ENCODE measurements at places on chromosomes 5 and 9.

GRCh38 chr5:132426525-132427138, 57.1 kb downstream of the SLC22A5 start:
- no peak for DNase-seq

DNA sequence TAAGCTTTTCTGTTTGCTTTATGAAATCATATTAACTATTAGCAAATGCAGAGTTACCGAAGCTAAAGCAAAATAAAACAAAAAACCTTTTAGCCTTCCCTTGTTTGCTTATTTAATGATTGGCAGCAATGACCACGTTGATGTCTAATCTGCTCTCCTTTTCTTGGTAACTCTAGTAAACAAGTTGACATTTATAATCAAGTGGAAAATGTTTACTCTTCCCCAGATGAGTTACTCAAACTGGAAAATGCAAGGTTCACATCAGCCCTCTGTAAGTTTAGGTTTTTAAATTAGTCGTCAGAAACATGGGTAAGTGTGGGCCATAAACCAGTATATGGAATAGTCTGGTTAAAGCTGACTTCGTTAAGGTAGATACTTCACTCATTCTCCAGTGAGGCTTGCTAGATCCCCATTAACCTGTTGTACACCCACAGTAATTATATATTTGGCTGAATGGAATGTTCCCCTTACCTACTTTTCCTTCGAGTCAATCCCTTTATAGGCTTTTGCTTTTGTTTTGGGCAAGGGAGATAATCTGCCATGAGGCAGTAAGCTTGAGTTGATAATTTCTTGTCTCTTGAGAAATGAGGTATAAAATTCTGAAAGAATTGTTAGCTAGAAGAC, 100.9 kb downstream of the GDNF start:
- no peak for DNase-seq

DNA sequence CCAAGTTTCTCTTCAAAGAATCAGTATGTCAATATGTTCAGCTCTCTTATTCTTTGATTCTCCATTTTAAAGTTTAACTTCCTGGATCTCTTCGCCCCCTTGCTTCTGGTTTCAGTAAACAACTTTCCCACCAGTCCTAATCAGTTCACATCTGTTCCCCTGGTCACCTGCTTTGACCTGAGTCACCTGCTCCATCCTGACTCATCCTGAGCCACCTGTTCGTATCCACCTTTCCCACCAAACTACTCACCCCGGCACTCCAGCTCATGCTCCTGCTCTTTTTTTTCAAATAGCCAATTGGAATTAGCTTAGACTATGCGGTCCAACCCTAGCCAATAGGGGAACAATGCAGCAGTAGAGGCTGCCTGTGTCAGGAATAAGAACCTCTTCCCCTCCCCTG, 23.6 kb upstream of the CSF1R start:
- DNase-seq = no peak

DNA sequence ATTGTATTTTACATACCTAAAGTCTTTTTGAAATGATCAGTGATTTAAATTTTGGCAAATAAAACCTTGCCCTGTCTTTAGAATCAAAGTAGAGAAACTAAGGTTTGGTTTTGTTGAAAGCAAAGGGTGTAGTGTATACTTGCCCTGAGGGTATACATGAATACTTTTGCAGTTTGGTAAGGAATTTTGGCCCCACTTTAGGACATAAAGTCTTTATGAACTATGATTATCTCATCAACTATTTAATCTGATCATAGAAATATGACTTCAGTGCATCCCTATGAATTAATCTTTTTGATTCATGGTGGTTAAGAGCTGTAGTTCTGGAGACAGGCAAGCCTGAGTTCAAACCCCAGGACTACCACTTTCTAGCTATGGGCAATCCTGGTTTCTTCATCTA, 17.7 kb downstream of the RAD1 start:
- DNase-seq = no peak

GRCh38 chr5:110265162-110265561, 461.3 kb downstream of the TMEM232 start:
- DNase-seq = no peak

- DNase-seq = no peak
These were observed at the start of gene LCN1 for GRCh38 chr9:135520916-135521607. LCN1 (plus strand) TSS chr9:135521440; CDS start chr9:135521498, 58 bp downstream.

GRCh38 chr9:95785209-95785608, 90.3 kb upstream of the ERCC6L2 start:
- DNase-seq = no peak

GRCh38 chr5:32127711-32128110, 46.4 kb downstream of the GOLPH3 start:
- no peak for DNase-seq

- DNase-seq = no peak
These were observed 282.2 kb downstream of the CWC27 start for GRCh38 chr5:65050826-65051498.
